ENCODE measurements at places on chromosomes 3 and 15. TPM values are rescaled to one million over a fixed set of nuclear protein-coding genes. Genes with fewer than 3 reads are reported as not detected.
A peak's percentile ranks its signal among the peaks of the same experiment; 100 is the strongest.

DNA sequence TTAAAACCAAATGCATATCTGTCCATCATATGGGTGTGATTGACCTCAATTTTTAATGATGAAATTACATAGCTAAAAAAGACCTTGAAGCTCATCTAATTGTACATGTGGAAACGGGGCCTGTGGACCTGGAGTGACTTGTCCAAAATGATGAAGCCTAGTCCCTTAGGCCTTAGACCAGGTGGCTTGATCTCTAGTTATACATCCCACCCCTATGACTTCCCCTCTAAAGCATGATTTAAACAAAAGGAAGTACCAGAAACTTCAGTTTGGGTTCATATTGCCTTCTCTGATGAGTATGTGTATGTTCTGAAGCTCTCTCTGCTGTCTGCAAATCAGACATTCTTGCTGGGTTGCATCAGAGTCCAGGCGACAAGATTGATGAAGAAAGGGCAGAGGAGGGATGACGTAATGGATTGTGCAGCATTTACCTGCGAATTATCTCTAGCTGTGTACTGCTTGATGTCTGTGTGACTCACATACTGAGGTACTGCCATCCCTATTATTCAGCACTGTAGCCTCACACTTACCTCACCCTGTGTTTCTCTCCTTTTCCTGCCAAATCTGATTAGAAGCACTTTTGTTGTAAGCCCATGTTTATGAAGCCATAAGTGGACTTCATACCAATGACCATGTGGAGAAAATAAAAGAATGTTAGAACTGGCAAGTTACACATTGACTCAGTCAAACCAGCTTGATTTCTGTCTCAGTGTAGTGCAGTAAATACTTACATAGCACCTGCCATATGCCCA lies 111.5 kb downstream of the FILIP1L start:
- DNase-seq: peak; percentile 32

DNA sequence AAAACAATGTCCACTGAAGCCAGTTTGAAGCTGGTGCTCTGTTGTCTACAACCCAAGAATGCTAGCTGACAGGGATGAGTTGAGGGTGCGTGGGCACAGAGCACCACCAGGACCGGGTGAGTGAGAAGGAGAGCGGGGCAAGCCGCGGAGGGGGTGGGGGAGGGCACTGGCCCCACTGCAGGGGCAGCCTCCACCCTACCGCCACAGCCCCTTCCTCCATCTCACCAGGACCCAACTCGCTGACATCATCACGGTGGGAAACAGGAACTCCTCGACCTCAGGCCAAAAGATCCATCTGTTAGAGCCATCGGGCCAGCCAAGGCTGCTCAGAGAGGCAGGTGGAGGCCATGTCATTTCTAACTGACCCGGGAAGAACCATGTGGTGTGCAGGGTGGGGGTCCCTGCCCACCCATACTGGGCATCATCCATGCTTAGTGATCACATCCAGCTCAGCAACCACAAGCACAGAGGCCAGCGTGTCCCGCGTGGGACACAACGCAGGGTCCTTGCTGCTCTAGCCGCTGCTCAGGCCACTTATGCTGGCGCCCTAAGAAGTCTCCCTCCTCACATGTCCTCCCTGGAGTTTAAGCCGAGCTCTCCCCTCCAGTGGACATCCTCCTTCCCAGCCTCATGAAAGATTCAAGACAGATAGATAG lies 57.6 kb upstream of the GATA2 start:
- DNase-seq: no peak

DNA sequence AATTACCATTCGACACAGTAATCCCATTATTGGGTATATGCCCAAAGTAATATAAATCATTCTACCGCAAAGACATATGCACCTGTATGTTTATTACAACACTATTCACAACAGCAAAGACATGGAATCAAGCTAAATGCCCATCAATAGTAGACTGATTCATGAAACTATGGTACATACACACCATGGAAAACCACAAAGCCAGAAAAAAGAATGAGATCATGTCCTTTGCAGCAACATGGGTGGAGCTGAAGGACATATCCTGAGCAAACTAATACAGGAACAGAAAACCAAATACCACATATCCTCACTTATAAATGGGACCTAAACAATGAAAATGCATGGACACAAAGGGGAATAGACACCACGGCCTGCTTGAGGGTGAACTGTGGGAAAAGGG lies 11.1 kb upstream of the MCF2L2 start:
- no peak for DNase-seq

GRCh38 chr3:113070681-113071113 lies 79.9 kb downstream of the GTPBP8 start:
- DNase-seq: no peak

GOLGA8R gene
- 1.3 TPM for total RNA-seq
